NCI-H1436 (cell line): ENCODE measurements at places on chromosomes 13 and 19.

DNA sequence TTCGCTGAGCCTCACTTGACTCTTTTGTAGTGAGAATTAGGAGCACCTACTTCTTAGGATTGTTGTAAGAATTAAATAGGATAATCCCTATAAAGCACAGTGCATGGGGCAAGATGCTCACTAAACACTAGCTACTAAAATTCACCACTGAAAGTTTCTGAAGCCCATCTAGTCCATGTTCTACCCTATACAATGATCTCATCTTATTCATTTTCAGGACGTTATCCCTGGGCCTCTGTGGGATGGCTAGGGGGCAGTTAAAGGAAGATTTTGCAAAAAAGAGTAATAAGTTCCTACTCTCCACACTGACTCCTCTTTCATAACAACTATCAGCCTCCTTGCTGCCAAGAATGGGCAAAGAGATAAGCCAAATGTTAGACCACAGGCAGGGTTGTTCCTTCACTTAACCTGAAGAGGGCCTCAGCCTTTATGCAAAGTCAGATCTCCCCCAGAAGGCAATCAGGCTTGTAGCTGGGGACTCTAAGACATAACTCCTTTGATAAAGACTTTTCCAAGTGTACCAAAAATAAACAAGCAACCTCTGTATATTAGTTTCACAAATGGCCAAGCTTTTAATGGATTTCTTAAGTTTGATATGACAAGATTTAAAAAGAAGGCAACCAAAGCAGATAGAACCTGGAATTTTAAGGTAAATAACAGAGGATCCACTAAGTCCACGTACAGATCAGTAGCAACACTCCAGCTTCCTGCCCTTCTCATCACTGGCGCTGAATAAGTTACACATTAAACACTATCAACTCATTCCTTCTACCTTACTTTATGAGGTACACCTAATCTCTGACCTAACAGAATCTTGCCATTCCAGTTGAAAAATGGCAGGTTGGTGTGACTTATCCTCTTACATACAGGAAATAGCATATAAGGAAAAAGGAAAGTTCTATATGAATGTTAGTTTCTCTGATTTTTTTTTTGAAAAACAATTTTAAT lies 44.4 kb downstream of the ELF1 start:
- peak; percentile 2 for DNase-seq

- DNase-seq: no peak
Measured at GRCh38 chr13:80036845-80037504, 304.0 kb downstream of the SPRY2 start.

- peak; percentile 94 for DNase-seq
Measured at GRCh38 chr19:3721131-3721886, 13.1 kb downstream of the TJP3 start.

DNA sequence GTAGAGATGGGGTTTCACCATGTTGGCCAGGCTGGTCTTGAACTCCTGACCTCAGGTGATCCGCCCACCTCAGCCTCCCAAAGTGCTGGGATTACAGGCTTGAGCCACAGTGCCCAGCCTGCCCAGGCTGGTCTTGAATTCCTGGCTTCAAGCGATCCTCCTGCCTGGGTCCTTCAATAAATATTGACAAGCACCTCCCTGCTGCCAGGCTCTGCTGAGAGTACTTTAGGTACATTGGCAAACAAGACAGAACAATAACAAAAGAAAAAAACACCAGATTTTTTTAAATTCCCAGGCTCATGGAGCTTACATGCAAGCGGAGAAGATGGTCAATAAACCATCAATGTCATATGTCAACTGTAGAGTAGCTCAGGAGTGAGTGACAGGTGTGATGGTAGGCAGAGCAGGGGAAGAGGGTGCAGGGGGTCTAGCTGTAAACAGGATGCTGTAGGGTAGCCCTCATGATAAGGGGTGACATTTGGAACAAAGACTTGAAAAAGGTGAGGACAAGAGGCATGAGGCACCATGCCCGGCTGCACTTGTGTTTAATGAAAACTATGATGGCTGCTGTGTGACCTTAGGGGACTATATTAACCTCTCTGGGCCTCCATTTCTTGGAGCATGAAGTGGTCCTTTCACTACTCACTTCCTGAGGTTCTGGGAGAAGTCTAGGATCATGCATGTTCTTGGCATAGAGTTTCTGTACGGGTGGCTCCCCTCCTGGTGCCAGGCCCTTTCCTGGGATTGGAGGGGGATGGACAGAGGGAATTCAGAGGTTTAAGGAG lies 19.6 kb downstream of the SULT2B1 start:
- DNase-seq: no peak

- DNase-seq: peak; percentile 72
Measured at GRCh38 chr13:73059460-73060250, 850 bp downstream of the KLF5 start.

- DNase-seq: no peak
Measured at GRCh38 chr19:7831452-7831851, 1.4 kb downstream of the EVI5L start.

GRCh38 chr19:52646571-52647217 lies 8.5 kb upstream of the ZNF83 start:
- DNase-seq: no peak

DNA sequence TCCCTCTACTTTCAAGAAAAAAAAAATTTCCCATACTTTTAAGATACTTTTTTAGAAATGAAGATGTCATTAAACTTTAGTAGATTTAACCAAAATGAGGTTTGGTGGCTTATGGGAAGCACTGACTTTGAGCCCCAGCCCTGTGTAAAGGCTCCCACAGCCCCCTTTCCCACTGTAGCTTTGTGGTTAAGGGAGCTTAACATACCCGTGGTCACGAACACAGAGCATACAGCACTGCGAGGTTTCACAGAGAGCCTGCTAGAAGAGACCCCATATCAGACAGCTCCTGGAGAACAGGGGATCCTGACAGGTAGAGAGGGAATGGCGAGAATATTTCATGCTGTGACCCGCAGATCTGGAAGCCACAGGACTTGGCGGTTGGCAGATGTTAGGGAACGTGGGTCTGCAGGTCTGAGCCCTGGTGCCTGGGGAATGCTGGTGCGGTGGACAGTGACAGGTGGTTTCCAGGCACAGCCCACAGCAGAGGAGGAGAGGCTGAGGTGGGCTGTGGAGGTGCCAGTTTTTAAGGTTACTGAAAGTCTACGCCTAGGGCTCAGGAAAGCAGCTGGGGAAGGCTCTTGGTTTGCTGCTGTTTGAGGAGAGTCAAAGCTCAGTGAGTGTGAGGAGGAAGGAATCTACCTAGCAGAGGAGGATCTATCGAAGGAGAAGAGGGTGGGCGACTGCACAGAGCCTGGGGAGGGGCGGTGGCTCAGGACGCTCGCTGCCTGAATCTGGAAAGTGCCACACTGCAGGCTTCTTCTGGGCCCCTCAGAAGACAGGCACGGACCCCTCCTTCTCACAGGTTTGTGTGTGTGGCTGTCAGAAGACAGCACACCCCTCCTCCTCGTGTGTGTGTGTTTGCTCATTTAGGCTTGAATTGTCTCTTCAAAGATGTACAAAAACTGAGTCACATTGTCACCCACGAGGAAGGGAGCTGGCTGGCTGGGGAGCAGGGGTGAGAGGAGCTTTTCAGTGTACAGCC lies 49.9 kb downstream of the SLC7A9 start:
- DNase-seq: no peak

DNA sequence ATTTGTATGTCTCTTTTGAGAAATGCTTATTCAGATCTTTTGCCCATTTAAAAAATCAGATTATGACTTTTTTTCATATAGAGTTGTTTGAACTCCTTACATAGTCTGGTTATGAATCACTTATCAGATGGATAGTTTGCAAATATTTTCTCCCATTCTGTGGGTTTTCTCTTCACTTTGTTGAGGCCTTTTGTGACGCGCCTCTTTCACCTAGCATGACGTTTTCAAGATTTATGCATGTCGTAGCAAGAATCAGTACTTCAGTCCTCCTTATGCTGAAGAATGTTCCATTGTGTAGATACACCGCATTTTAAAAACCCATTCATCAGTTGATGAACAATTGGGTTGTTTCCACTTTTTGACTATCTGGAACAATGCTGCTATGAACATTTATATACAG lies 13.4 kb downstream of the PABPC3 start:
- DNase-seq: no peak

- DNase-seq: no peak
Measured at GRCh38 chr13:106197496-106197895, 338.0 kb downstream of the EFNB2 start.

DNA sequence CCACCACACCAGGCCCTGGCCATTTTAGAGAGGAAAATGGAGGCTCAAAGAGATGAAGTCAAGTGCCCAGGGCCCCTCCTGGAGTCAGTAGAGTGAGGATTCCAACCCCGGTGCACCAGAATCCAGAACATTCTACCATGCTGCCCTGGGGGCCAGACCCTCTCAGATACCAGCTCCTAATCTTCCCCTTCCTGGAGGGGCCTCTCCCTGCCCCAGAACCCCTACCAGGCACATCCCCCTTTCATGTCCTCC lies 11.1 kb downstream of the CAPN12 start:
- DNase-seq: no peak

DNA sequence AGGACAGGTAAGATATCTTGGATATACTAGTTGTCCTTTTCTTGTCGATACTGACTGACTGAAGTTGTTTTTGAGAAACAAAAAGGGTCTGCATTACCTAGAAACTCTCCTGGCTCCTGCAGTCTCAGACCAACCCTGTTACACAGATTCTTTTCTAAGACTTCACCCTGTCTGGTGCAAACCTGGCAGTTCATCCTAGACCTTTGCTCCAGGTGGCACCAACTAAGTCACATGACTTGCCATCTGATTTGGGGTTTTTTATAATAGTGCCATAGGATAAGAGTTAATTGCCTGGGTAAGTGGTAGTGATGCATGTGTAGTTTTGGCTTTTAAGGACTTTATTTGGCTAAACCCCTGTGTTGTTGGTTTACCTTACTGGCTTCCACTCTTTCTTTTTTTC lies 14.3 kb downstream of the CHAMP1 start:
- no peak for DNase-seq

DNA sequence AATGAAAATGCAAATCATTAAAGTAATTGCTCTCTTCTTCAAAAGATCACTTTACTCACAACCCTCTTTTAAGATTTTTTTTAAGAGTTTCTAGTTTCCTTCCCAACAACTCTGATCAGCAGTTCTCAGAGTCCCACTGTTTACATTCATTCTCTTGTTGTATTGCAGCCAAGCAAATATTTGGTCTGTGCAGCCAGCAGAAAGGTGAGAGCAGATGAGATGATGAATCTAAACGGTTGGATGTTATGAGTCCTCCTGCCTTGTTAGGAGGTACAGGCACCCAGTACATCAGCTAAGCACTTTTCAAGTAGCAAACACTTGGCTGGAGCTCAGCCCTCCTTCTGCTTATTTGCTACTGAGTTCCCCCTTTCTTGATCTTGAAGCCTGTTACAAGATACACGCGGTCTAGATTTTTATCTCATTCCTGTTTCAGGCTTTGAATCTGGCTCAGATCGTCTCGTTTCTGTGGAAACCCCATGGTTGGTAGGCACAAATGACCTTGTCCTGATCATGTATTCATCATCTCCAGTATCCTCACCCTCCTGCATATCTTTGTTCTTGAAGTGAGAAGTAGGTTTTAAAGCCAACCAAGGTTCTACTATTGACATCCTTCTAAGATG lies 300.7 kb downstream of the DCT start:
- no peak for DNase-seq

- DNase-seq: no peak
Measured at GRCh38 chr19:47374876-47375693, 26.0 kb downstream of the DHX34 start.

DNA sequence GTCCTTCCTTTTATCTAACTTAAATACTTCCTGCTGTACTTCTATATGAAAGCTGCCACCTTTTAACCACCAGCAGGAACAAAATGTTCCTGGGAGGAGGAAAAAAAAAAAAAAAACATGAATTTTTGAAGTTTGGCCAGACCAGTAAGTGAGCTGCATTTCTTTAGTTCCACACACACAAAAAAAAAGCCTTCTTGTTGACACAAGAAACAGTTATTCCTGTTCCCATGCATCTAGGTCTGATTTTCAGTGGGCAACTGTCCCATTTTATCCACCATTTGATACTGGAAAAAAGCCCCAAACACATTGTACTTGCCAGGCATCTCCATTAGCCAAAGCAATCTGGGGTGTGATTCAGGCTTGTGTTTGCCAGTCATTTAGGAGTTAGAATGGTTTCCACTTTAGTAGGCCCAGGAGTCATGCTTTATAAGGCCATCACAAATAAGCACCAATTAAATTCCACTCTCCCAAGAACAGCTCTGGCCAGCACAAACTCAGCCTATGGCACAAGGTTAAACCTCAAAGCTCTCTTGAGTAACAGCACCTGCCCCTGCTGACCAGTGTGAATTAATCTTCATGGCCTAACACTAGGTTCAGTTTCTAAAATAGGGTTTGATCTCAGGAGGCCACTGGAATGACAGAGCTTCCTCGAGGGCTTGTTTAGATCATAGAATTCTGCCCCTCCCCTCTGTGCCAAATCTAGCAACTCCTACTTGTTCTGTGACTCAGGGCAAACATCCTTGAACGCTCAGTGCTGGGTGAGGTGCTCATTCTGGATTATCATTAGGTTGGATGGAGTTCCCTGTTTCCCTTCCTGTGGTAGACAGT lies 67.1 kb downstream of the NUFIP1 start:
- DNase-seq: no peak

- no peak for DNase-seq
Measured at GRCh38 chr13:49071341-49071937, 95.7 kb downstream of the FNDC3A start.

DNA sequence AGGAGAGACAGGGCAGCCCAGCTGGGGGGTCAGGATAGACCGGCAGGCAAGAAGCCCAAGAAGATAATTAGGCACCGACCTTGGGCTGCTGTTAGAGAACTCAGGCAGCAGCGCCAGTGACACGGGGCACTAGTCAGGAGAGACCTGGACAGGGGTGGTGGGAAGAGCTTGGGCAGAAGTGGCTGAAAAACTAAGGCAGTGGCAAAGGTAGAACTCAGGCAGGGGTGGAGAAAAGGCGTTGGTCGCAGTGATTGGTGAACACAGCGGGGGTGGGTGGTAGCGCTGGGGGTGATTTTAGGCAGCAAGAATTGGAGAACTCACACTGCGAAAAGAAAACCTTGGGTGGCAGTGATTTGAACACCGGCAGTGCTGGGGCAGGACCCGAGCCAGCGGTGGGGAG lies 4.3 kb downstream of the CCER2 start:
- DNase-seq: no peak

DNA sequence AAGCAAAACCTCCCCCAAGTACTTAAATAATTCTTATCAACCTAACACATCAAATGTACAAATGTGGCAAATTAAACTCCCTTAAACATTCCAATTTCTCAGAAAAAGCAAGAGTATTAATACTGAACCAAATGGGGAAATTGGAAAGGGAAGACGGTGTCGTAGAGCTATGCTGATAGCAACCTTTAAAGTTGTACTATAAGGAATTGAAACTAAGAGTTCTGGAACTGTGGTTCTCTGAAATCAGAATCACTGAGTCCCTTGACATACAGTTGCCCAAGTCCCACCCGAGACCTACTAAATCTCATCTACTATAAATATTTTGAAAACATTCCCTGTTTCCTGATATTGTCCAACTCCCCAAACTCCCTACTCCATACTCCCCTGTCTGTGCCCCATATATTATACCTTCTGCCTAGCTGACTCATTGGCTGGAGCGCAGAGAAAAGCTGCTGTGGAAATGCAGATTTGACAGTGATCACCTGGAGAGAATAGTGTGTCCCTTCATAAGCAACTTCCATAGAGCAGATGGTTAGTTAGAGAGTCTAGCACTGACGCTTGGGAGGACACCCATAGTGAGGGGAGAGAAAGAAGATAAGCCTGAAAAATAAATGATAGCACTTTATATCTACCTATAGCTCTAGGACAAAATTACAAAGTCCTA lies 51.4 kb upstream of the ITM2B start:
- DNase-seq: no peak
